ENCODE measurements at places on chromosomes 6 and 20.

DNA sequence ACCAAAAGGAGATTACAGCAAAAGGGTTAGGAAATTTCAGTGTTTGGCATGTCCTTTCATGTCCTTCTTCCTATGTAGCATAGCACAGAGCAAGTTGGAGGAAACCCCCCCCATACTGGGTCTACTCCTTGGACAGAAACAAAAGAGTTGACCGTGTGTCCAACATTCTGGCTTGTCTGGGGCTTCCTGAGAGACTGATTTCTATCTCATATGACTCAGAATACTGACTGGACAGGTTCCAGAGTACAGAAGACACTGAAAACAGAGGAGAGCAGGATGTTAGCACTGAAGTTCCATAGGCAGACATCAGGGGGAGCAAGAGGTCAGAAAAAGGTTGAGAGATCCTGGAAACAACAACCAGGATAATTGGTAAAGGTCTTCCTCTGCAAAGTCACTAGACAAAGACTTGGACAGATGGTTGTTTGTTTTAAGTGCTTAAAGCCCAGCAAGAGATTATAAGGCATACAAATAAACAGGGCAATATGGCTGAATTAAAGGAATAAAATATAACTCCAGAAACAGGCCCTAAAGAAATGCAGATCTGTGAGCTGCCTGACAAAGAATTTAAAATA, 48.4 kb downstream of the USP49 start:
- DNase-seq: no peak

DNA sequence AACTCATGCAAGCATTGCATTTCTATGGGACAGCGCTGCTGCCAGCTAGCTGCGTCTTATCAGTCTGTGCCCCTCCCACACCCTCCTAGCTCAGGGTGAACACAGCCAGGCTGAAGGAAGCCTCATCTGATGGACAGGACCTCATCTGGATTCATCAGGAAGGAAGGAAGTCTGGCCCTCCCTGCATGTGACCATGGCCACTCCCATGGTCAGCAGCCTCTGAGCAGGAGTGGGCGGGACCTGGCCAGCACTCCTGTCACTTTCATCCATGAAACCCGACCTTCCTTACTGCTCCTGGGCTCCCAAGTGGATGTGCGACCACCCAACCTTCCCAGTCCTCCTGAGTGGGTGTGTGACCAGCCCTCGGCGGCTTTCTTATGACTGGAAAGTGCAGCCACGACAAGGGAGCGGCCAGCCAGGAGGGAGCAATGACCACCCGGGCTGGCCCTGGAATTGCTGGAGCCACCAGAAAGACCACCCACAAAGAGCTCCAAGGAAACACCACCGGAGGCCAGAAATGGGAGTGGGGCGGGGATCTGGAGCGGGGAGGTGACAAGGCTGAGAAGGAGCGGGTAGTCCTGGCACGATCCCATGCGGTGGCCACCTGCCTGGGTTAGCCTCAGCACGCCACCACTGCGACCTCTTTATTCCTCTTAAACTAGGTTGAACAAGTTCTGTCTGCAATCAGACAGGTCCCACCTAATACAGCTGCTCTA, 241.2 kb downstream of the TTLL2 start:
- DNase-seq: no peak

DNA sequence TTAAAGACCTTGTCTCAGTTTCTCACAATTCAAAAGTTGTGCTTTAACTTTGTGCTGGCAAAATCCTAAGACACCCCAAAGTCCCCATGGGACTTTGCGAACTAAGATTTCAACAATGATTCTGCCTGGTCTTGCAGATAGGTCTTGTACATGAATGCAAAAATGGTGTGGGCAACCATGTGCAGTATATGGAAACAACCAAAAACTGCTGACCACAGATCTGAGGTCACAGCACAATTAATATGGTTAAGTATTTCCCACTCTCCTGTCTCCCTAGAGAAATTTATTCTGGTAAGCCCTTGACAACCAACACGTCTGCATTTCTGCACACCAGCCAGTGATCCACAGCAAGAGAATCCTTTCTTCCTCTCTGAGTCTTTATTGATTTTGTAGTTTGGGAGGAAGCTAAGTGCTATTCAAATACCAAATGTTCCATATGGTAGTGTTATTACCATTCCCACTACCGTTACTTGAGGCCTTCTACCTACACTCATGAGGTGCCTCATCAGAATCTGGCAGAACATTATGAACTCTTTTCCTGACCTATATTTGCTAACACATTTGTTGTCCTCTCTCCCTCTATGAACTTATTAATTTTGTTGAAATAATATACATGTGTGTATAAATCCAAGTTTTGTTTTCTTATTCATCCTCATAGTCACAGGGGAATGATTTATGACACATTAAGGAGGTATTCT, 178.7 kb downstream of the ATXN1 start:
- DNase-seq: no peak

GRCh38 chr6:33018904-33019303, 9.5 kb upstream of the HLA-DOA start:
- DNase-seq: no peak

DNA sequence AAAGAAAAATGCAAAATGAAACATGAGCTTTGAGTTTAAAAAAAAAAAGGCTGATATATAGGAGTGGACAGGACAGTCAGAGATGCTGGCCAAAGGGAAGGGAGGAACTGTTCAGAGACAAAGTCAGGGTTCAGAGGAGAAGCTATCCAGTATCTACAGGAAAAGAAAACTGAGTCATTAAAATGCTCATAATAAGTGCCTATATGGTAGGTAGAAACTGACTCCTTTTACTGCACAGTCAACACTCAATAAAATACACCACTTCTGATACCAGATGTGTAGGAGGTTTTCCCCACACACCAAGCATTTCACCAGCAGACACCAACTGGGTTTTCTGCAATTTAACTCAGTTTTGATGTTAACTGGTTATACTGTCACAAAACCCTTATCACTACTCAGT, 32.9 kb downstream of the FRK start:
- no peak for DNase-seq

GRCh38 chr6:26250698-26251044, 114.3 kb upstream of the BTN3A2 start:
- no peak for DNase-seq

- DNase-seq: no peak
Measured at GRCh38 chr6:82361631-82362030, 2.0 kb upstream of the TPBG start.

DNA sequence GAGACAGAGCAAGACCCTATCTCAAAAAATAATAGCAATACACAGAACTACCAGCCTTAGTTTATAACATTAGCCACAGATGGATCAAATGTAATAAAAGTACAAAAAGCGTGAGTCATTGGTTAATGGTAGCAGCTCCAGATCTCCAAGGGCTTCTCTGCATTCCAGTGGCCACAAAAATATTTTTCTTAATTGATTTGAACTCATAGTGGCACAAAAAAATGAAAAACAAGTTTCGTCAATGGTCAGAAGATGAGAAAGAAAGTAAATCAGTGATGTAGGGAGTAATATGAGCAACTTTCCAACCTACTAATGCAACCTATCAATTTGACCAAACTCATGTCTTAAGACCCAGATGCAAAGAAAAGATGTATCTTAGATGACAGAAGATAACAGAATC, 79.6 kb downstream of the CEP57L1 start:
- no peak for DNase-seq

DNA sequence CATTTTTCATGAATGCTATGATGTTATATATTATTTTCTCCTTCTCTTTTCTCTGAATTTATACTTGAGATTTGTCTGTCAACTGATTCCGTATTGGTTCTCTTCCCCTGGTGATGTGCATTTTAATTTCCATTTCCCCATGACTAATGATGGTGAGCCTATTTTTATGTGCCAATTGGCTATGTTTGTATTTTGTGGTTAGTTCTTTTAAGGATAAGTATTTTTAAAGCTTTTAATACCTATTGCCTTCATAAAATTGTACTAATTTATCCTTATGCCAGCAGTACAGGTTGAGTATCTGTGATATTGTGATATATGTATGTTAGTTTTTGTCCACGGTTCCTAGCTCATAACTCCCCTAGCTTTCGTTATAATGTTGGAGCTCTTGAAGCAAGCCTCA, 2.8 kb downstream of the POLH start:
- DNase-seq: no peak

GRCh38 chr6:49299279-49299678, 163.8 kb downstream of the MMUT start:
- DNase-seq: no peak

GRCh38 chr20:63551068-63551467, 2.9 kb upstream of the FNDC11 start:
- no peak for DNase-seq

DNA sequence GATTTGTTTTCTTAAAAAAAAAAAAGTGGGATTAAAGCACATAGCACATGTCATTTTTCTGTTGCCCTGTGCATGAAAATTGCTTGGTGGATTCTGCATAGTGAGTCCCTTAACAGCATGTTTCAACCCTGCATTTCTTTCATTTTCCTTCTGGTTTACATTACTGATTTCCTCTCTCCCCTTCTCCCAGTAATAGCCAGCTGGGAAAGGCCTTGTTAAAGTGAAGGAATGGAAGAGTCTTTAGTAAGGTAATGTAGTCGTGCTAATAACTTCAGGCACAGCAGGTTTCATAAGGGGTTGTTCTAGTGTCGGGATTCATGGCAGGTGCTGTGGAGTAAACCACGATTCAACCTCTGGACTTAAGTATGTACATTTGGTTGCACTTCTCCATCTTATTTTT, 202.4 kb downstream of the FARS2 start:
- no peak for DNase-seq

- DNase-seq: no peak
Measured at GRCh38 chr6:166008441-166009369, 158.9 kb downstream of the TBXT start.

GRCh38 chr6:127117979-127118297, 533 bp upstream of the RSPO3 start:
- DNase-seq: no peak

DNA sequence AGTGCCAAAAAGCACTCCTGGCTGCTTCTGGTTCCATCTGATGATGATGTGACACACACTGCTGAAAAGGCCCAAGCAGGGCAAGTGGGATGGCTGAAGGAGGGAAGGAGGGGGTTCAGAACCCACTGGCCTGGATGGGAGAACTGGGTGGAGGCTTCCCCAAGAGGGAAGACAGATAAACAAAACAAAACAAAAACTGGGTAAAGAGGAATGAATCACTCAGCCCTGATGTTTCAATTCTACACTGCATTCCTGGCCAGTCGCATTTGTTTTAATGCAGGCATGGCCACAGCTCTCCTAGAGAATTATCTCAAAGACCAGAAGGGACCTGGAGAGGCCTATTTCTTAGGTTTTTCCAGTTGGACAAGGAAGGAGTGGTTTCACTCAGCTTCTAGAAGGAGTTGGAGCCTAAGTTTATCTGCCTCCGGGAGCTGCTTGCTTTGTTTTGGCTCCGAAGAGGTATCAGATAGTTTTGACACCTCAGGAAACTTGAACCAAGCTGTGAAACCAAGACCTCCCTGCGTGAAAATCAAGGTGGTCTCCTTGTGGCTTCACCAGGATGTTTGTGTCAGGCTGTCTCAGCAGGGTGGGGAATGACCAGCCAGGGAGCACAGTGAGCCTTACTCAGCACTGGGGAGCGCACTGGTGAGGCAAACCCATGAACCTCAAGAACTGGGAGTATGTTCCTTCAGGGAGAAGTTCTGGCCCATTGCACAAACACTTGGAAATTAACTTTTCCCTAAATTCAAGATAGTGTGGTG, 16.1 kb downstream of the TTPAL start:
- no peak for DNase-seq

- DNase-seq: no peak
Measured at GRCh38 chr6:166389119-166389518, 6.4 kb upstream of the MPC1 start.

DNA sequence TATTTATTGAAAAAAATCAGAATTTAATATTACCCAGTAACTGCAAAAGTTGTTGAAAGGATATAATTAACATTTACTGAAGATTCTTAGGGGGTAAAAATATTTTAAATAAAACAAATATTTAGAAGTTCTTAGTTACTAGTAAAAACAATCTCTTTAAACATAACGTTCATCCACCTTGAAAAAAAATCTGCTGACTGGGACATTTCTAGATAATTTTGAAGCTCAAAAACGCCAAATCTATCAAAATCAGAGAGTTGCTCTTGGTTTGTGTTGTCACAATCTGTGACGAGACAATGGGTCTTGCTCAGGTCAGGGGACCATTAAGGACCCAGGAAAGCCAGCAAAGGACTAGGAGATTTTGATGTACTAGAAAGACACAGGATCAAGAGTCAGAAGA, 177.0 kb downstream of the BACH2 start:
- no peak for DNase-seq

DNA sequence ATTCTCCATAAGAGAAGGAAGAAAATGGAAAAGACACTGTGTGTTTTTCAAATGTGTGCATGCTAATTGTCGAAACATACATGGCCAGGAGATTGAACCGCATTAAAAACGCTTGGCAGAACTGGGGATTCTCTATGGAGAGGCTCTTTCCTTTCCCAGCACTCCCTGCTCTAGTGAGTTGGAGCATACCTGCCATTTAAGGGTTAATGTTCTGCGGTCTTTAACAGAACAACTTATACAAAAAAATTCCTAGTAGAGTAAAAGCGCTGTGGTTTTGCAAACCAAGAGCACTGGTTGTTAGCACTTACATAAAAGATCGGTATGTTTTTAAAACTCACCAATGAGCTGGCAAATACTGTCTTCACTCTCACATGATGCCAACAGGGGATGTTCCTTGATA, 1.5 kb downstream of the TAGAP start:
- no peak for DNase-seq

GRCh38 chr20:14896569-14896968, 559.2 kb upstream of the FLRT3 start:
- DNase-seq: no peak

DNA sequence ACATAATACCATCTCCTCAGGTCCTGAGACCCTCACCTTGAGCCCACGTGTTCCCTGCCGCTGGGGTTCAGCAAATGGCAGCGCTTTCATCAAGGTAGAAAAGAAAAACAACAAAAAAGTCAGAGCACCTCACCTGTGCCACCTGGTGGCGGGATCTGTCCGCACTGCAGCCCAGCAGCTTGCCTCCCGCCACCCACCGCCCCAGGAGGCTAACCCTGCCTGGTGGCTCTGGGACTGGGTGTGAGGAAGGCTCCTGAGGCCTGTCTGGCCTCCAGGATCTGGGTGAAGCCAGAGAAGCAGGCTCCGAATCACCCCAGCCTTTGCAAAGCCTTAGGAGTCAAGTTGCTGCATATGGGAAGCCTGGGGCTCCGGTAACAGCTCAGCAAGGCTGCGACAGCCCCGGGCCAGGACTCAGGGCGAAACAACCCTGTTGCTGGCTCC, 270.8 kb downstream of the BMP7 start:
- DNase-seq: no peak

DNA sequence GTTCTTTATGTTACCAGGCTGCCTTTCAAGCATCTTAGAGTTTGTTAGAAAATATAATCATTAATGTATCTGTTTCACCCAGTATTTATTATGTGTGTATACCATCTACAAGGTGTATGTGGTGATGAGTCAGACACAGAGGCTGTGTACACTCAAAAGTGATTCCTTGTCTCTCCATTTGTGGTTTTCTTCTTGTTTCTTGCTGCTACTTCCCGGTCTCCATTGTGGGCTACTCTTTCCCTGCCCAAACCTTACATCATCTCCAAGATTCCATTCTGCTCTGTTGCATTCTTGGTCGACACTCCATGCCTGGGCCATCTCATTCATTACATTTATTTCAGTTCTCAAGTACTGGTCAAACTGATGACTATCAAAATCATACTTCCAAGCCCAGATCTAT, 182.2 kb upstream of the STXBP5 start:
- no peak for DNase-seq

- DNase-seq: no peak
Measured at GRCh38 chr6:70411542-70412251, 1.6 kb upstream of the FAM135A start.
